ENCODE measurements at places on chromosomes 3 and 15.

GRCh38 chr3:59879031-59879581 is 829.3 kb upstream of the CFAP20DC start:
- DNase-seq: no peak

DNA sequence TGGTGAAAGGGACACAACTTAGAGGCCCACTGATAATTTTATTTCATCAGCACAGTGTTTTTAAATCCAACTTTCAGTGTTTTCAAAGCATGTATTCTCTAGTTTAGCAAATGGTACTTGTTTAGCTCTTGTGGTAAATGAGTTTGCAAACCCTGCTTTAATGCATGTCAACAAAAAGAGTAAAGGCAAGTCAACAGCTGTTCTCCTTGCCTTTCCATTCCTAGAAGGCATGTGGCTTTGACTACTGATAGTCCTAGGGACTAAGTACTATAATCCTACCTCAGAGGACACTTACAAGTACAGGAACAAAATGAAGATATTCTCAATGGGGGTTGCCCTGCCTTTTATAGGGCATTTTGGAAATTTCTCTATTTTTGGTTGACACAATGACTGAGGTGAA is 13.1 kb downstream of the NPTN start:
- DNase-seq: no peak

DNA sequence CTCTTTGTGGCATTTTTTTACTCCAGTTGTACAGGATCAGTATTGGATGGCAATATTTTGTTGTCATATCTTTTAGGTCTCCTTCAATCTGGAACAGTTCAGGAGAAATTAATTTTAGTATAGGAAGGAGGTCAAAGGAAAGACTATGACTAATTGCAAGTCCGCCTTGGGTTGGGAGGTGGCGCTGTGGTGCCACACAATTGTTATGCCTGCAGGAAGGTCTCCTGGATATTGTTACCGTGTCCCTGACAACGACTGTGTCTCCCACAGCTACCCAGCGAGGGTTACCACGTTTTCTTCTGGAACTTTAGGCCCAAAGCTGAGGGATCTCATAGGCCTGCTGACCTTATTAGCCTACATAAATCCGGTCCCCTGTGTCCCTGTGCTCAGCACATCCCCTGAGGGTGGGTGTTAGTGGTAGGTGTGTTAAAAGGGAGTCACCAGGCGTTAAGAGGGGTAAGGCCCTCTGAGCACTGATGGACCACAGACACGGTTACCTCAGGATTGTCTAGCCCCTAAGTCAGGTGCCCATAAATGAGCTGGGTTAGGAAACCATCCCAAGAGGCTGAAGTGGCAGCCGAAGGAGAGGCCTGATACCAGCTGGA is 31.5 kb downstream of the KCNAB1 start:
- DNase-seq: peak; percentile 35

GRCh38 chr15:69885173-69885955 is 212.4 kb downstream of the TLE3 start:
- DNase-seq: no peak

GRCh38 chr3:161452179-161452578 is 44.4 kb upstream of the OTOL1 start:
- DNase-seq: no peak

DNA sequence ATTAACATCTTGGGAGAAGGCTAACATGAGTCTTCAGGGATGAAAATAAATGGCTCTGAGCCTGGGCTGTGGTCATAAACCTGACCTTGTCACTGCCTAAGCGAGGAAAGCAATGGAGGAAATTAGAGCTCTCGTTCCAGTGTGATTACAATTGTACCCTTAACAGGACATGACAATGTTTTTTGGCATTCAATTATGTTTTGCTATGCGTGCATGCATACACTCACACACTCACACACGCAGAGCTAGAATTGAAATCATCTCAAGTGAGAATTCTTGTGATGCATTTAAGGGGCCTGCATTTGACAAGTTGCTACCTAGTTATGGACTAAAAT is 24.1 kb downstream of the ZNF80 start:
- no peak for DNase-seq
